Activated CD4-positive, CD25-positive, alpha-beta regulatory T cell treated with anti-CD3 and anti-CD28 coated beads, Interleukin-2, amount 50 U/mL, for 24 hours (primary cell): ENCODE measurements at places on chromosomes 1 and 21.

- no peak for ATAC-seq
Measured at GRCh38 chr1:100903777-100904176, 7.9 kb downstream of the SLC30A7 start.

- no peak for ATAC-seq
Measured at GRCh38 chr21:36949171-36950141, 17.0 kb downstream of the HLCS start.

- no peak for ATAC-seq
Measured at GRCh38 chr1:177809819-177810218, 160.0 kb downstream of the SEC16B start.

- ATAC-seq = peak; percentile 60
Measured at GRCh38 chr21:15015622-15016471, 49.0 kb downstream of the NRIP1 start.

DNA sequence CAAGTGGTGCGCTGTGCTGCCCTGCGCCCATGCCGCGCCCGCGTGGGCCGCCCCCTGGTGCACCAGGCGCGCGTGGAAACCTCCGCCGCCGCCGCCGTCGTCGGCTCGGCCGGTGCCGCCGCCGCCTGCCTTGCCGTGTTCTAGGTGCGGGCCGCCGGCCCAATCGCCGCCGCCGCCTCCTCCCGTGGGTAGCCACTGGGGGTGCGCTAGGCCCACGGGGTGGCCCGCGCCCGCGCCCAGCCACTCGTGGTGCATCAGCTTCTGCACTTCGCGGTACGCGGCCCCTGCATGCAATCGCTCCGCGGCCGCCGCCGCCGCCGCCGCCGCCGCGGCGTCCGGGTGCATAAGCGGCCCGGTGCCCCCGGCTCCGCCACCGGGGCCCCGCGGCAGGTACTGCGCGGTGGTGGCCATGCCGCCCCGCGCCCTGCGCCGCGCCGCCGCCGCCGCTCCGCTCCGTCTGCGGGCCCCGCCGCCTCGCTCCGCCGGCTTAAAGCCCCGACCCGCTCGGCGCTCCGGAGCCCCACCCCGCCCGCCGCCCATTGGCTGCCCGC lies at the start of gene POU3F1:
POU3F1 (minus strand) TSS at position 461 of the 551 bp plus-strand sequence; CDS start at position 411, 50 bp downstream.
- ATAC-seq = no peak

DNA sequence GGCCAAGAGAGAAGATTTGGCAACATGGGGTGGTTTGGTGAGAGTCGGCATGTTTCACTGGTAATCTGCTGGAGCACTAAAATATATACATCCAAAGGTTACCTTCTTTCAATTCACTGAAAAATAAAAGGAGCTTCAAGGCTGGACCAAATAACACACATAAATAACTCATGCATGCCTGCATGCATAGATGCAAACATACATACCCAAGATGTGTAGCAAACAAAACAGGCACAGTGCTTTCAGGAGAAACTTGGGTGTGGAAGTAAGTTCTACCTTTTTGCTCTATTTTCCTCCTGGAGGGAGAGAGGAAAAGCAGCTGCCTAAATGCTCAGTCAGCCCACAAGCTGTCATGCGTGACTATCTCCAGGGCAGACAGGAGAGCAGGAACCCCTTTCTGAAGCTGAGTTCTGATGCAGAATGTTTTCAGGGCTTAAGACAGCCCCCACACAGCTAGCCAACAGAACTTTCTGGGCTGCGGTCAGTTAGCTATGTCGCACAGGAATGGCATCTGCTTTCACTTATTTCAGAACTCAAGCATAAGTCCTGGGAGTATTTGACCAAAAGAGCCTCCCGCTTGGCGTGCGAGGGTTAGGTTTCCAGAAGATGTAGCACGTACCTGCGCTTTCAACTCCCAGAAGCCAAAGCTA lies 166.2 kb downstream of the TOMM20 start:
- no peak for ATAC-seq

DNA sequence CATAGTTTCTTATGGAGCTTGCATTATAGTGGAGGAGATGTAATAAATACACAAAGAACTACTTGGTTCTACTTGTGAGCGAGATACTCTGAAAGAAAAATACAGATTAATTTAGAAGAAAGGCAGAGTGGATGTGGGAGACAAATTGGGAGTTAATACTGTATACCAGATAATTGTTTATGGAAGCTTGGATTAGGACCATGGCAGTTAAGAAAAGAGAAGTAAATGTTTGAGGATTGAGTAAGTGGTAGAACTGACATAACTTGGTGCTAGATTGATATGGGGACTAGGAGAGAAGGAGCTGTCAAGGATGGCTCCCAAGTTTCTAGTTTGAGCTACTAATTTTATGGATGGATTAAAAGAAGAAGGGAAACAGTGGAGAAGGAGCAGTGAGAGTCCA lies 47.3 kb downstream of the INKA2 start:
- ATAC-seq = no peak

DNA sequence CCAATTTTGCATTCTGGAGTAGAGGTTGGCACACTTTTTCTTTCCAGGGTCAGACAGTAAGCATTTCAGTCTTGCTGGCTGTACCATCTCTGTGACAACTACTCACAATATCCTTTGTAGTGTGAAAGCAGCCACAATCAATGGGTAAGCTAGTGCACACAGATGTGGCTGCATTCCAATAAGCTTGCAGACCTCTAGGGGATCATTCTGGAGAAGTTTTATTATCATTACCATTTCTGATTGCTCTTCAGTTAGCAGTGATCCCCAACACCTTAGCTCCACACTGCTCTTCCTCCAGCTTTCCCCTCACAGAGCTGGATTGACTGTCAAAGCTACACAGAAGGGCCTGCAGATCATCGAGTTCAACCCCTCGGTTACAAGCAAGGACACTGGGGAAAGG lies 9.1 kb downstream of the RXRG start:
- no peak for ATAC-seq

DNA sequence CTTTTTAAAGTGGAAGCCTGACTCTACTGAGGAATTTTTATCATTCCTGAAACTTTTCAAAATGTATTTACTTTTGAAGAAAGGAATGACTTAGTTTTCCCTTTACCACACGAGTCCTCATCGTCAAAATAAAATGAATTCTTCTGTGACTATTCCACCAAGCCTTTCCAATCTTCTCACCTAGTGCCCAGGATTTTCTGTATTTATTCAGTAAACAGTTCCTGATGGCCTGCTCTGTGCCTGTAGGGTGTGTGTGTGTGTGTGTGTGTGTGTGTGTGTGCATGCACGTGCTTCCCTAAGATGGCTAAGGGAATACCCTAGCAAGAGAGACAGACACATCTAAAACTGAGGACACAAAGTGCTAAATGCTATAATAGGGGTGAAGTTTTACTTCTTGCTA lies 395.0 kb upstream of the USP24 start:
- ATAC-seq = no peak

- ATAC-seq = no peak
Measured at GRCh38 chr1:78950826-78951225, 55.7 kb downstream of the ADGRL4 start.

DNA sequence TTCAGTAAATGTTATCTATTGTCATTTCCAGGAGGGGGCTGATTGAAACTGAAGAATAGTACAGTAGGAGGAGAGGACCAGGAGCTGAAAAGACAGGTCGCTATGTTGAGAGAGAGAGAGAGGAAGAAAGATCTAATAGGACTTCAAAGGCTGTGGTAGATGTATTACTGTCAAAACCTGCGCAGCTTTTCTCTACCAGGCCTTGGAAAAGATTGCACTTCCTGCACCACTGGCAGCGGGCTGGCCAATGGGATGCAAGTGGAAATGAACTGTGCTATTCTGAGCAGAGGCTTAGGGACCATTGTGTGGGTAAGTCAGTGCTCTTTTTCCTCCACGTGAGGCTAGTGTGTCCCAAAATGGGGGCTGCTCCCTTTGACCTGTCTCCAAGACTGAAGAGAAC lies 47.1 kb downstream of the MDM4 start:
- no peak for ATAC-seq

- no peak for ATAC-seq
Measured at GRCh38 chr1:32884726-32885125, 1.6 kb upstream of the HPCA start.

DNA sequence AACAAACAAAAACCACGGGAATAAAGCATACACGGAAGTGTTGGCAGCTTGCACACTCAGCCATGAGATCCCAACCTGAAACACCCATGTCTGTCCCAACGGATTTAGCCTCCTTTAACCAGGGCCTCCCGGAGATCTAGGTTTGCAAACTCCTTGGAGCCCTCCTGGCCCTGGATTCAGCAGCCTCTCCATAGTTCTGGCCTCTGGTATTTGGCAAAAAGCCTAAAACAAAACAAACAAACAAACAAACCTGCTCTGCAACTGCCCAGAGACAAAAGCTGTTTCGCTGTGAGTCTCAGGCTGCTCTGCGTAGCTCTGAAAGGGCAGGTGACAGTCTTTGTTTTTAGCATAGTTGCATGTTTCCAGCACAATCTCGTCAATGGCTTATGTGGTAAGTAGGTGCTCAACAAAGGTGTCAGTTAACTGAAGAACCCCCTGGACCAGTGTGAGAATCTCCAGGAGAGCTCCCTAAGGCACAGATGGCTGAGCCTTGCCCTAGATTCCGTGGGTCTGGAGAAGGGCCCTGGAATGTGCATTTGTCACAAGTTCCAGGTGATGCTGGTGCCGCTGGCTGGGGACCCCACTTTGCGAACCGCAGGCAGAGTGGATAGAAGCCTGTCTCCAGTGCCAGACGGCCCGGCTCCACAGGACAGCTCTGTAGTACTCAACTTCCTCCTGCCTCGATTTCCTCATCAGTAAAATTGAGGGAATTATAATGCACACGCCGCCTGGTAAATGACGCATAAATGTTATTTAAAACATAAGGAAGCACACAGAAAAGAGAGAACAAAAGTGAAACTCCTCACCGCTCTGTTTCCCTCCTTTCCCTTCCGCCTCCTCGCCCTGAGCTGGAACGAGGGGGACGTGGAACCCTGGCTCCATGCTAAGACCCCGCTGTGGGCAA lies 86.2 kb downstream of the RIPK4 start:
- ATAC-seq = no peak

DNA sequence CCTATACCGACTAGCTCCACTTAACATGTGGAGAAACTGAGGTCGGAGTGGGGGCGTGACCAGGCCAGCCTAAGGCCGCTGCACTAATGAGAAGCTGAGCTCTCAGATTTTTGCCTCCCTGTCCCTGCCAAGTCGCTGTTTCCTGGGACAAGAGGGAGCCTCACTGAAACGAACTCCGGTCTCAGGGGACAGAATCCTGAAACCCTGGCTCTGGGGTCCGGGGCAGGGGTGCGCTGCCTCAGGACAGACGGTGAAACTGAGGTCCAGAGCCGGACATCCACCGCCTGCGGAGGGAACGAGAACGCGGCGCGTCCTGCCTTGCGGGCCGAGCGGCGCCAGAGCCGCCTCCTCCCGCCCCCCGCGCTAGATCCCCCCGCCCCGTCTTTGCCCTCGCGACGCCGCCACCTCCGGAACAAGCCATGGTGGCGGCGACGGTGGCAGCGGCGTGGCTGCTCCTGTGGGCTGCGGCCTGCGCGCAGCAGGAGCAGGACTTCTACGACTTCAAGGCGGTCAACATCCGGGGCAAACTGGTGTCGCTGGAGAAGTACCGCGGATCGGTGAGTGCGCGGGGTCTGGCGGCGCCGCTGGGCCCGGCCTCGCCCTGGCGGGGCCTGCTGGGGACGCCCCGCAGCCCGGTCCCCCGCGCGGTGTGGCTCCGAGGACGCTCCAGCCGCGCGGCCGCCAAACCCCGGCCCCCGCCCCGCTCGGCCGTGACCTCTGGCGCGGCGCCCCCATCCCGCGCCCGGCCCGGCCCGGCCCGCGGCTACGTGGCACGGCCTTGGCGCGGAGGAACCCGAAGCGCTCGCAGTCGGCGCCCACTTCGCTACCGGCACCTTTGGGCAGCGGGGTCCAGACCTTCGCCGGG lies at the start of gene GPX7:
GPX7 (plus strand) TSS at position 381 of the 865 bp plus-strand sequence; CDS start at position 420, 39 bp downstream.
- ATAC-seq = peak; percentile 67

- peak; percentile 10 for ATAC-seq
Measured at GRCh38 chr1:156496211-156496761, 4.3 kb downstream of the MEF2D start.

DNA sequence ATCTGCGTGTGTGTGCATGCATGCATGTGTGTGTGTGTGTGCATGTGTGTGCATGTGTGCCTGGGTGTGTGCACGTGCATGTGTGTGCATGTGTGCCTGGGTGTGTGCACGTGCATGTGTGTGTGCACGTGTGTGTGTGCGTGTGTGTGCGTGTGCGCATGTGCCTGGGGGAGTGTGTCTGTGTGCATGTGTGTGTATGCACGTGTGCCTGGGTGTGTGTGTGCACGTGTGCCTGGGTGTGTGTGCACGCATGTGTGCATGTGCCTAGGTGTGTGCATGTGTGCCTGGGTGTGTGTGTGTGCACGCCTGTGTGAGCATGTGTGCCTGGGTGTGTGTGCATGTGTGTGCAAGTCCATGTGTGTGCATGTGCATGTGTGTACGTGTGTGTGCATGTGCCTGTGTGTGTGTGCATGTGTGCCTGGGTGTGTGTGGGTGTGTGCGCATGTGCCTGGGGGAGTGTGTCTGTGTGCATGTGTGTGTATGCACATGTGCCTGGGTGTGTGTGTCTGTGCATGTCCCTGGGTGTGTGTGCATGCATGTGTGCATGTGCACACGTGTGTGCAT lies 29.3 kb upstream of the COL6A2 start:
- ATAC-seq = no peak

DNA sequence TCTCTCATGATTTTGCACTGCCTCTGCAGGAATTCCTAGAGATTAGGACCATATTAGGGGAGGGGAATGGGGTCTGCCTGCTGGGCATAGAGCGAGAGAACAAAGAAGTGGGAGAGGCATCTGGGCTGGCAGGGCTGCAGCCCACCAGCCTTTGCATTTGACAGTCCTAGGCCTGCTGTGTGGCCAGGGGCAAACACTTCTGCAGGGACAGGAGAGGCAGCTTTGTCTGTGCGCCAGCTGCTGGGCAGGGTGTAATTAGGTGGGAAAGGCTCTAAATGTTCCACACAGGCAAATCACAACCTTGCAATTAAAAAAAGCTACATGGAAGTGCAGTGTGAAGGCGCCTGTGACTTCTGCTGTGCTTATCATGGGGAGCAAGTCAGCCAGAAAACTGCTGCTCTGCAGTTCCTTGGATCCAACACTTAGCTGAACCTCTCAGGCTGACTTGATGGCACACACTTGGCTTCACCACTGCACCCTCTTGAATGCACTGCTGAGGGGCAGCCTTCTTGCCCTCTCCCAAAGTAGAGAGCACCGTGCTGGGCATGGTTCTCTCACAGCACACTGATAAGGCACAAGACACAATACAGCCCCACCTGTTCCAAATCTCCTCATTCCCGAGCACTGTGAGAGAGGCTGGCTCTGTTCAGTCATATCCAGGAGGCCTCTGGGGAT lies 73.6 kb upstream of the TLR5 start:
- ATAC-seq = no peak

DNA sequence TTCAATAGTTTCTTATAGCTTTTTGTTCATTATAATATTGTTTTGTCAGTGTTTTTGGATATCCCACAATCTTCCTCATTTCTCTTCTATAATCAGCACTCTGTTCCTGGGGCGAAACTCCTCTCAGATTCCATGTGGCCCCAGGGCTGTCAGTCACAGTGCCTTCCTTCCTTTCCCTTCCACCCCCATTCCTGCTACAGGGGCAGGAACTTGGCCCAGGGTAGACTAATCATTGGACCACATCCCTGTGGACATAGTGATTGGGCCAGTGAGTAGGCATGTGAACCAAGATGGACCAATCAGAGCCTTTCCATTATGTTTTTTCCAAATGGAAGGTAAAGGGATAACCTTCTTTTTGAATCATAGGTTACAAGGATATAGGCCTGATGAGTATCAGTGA lies 78.3 kb downstream of the PGM1 start:
- no peak for ATAC-seq

GRCh38 chr1:119595606-119596005 lies 52.5 kb downstream of the ZNF697 start:
- ATAC-seq = no peak
